AG04449 (cell line): ENCODE measurements at places on chromosomes 6 and 20.

DNA sequence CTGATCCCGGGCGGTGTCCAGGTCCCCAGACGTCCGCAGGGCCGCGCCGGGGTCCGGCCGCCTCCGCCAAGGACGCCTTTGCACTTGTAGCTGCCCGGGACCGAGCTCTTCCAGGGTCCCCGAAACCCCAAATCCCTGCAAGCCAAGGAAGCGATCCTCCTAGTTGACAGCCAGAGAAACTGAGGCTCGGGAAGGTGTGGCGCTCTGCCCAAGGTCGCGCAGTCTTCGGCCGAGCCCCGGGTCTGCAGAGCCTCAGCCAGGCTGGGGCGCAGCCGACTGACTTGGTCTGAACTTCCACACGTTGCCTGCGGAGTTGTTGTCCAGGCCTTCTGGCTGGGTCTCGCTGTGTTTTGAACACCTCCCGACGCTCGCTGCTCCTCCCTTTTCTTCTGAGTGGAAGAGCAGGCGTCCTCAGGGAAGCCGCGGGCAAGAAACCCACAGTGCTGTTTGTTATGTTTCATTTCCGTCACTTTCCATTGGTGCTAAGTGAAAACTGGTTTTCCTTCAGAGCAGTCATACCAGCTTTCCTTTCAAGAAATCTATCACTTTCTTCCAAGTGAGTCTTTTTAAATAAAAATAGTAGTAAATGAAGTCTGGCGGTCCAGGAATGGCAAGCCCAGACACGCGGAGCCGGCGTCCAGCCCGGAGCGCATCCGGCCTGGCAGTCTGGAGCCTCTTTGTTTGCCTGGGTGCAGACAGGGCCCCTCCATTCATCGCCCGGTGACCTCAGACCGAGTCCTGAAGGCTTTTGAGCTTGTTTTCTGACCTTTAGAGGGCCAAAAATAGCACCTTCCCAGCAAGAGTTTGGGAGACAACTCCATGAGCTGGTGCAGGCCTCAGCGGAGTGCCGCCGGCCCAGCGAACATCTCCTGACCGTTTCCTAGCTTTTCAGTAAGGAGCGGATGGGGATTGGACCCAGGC is 698 bp downstream of the FAM210B start:
- DNase-seq = peak; percentile 16

GRCh38 chr20:51022803-51023616 is at the start of gene KCNG1:
TSS of gene KCNG1 (minus strand) at chr20:51023107. CDS start at chr20:51010338, 12,769 bp downstream.
- no peak for DNase-seq

DNA sequence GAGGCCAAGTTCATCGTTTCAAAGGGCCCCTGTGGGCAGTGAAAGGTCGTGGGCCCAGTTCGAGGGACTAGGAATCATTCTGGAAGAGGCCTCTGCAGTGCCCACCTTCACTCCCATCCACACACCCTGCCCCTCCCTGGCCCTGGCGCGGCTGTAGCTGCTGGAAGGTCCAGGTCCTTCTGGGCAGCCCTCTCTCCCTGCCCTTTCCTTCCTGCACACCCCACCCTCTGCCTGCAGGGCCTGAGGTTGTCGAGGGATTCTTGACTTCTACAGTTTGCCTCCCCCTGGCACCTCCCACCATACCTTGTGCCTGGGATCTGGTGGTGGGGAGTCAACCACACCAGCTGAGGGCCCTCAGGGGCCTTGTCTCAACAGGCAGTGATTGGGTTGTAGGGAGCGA is 4.5 kb upstream of the MYT1 start:
- DNase-seq = no peak

GRCh38 chr20:4038047-4038459 is 22.7 kb upstream of the RNF24 start:
- no peak for DNase-seq

- no peak for DNase-seq
These were observed 59.3 kb downstream of the SYNDIG1 start for GRCh38 chr20:24528583-24529368.

- no peak for DNase-seq
These were observed 70.2 kb downstream of the BLOC1S5 start for GRCh38 chr6:7993952-7994351.

GRCh38 chr6:15355683-15356099 is 109.8 kb downstream of the JARID2 start:
- no peak for DNase-seq

DNA sequence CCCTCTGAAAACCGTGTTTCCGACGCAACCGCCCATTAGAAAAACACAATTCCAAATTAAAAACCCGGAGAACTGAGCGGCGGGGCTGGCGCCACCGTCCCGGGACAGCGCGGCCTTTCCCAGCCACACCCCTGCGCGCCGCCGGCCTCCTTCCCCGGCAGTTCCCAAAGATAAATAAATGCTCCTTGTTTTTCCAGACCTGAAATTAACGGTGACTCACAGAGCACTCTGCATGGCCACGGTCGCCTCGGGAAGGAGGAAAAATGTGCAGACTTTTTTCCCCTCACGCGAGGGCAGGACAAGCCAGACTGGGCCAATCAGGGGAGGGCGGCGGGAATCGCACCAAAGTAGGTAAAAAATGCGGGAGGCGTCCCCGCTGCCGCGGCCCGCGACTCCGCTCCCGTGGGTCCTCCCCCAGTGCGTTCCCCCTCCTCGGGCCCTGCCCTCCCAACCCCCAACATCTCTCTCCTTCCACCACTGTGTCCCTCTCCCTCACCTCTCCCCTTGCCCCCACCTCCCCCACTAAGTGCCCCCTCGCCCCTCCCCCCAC is 828 bp upstream of the DSTN start:
- peak; percentile 95 for DNase-seq

- no peak for DNase-seq
These were observed 64.8 kb downstream of the JARID2 start for GRCh38 chr6:15310680-15311079.

DNA sequence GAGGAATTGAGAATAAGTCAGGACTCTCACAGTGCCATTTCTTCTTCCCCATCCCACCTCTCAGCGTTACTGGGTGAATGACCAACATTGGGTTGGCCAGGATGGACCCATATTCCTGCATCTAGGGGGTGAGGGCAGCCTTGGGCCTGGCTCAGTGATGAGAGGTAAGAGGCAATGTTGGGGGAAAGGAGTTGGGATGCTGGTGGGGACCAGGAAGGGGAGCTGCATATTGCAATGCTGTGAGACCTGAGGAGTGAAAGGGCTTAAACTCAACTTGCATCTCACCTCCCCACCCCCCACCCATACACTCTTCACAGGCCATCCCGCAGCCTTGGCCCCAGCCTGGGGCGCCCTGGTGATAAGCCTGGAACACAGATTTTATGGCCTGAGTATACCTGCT is 1.3 kb downstream of the PRSS16 start:
- DNase-seq = no peak

GRCh38 chr20:59807909-59808728 is 125.3 kb downstream of the SYCP2 start:
- no peak for DNase-seq

GRCh38 chr20:64049060-64049877 is at the start of gene SOX18:
TSS of gene SOX18 (minus strand) at chr20:64049639. CDS start at chr20:64049516, 123 bp downstream.
- DNase-seq = no peak

GRCh38 chr6:88111991-88112390 is 54.2 kb downstream of the CNR1 start:
- no peak for DNase-seq

DNA sequence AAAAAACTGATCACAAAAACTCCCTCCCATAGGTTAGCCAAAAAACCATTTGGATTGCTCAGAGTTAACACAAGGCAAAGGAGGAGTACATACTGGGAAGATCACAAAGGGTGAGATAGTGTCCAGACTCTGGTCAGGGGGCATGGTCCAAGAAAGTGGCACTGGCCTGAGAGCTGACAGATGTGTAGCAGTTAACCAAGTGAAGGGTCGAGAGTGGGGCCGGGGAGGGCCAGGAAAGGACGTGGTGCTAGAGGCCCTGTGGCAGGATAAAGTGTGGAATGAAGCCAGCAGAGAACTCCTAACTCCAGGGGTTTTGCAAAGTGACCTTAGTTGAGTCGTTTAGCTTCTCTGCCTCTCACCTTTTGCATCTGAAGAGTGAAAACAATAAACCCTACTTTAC is 290.5 kb downstream of the FOXA2 start:
- DNase-seq = no peak

DNA sequence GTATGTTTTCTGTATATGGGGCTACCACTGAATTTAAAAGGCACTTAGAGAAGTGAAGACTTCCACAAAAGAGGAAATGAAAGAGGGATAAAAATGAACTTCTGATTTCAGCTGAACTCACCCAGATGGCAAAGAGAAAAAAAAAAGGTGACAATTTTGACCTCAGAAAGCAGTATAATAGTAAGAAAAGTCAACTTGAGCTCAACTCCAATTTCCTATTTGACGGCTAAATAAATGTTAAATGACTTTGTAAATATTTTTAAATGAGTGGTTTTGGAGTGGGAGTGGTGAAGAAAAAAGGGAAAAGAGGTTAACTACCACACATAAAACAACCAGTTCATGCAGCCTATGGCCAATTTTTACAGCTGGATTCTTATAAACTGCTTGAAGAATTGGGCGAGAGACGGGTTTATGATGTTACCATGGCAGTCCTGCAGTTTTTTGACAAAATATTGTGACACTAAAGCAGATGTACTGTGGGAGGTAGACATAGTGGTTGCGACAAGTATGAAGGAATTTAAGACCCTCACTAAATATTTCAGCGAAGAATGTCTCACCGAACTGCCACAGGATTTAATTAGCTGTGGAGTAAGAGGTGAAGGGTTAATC is 49.8 kb upstream of the ADTRP start:
- no peak for DNase-seq

DNA sequence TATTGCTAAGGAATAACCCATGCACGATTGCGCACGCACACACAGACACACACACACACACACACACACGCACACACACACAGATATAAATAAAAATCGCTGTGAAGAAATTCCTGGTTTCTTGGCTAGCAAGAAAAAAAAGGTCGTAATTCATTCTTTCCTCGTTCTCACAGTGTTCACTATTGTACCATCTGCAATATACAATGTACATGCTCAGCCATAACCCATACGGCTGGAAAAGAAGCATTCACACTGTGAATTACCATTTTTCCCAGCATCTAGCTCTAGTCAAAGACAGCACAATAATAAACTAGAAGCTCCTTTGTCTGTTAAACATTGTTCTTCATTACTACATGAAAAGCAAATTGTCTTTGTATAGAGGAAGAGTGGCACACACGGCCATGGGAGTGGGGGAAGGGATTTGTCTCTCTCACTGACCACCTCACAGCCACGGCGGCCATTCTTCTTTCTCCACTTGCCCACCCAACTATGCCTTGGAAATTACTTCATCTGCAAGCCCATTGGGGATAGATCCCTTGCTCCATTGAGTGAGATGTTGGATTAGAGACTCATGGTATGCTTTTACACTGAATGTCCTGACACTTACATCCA is 115.3 kb upstream of the ID4 start:
- no peak for DNase-seq

- DNase-seq = no peak
These were observed 32.4 kb upstream of the LTV1 start for GRCh38 chr6:143810745-143811144.

DNA sequence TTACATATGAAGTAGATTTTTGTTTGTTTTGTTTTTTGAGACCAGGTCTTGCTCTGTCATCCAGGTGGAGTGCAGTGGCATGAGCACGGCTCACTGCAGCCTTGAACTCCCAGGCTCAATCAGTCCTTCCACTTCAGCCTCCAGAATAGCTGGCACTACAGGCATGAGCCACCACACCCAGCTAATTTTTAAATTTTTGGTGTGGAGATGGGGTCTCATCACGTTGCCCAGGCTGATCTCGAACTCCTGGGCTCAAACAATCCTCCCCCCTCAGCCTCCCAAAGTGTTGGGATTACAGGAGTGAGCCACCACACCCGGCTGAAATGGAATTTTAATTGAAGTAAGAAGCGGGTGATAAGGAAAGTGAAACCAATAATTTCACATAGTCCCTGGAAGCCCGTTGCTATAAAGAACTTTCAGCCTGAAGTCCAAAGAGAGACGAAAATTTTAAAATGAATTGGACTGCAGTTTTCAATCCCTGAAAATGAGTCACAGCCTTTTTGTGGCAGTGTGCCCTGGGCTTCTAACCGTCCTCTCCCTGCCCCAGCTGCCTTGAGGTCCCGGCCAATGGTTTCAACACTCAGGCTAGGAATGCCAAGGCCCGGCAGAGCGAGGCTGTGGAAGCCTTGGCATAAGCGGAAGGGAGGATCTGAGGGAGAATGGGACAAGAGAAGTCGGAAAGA is 757 bp downstream of the RAET1E start:
- peak; percentile 55 for DNase-seq

DNA sequence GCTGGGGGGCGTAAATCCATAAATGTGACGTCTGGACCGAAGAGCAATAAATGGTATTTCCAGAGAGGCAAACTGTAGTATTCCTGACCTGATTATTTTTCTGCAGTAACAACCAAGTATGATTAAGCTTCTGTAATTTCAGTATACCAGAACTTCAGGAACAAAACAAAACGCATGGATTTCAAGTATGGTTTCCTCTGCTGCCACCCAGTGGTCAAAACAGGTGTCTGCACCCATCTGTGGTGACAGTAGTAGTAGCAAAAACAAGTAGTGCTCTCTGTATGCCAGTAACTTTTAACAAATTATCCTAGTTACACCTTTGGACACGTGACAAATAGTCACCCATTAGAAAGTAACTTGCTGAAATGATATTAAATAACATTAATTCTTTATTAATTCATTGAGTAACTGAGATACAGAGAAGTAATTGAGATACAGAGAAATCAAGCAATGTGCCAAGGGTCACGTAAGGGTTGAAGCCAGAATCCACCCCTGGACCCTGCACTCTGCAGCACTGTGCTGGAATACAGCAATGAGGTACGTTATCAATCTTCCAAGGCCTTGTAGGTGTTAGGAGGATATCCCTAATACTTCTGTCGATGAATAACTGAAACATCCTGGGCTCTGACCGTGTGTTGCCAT is 7.9 kb downstream of the CALHM4 start:
- DNase-seq = no peak

- DNase-seq = no peak
These were observed at the start of gene SCRT2 for GRCh38 chr20:675453-676314. TSS of gene SCRT2 (minus strand) at chr20:675802. CDS start at chr20:675601, 201 bp downstream.

DNA sequence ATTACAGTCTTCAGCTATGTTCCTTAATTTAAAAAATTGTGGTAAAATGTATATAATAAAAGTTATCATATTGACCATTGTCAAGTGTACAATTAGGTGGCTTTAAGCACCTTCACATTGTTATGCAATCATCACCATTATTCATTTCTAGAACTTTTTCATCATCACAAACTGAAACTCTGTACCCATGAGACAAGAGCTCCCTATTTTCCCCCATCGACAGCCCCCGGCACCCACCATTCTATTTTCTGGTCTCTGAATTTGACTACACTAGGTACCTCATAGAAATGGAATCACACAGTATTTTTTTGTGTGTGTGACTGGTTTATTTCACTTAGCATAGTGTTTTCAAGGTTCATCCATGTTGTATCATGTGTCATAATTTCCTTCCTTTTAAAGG is 39.7 kb upstream of the FYN start:
- no peak for DNase-seq
